ENCODE measurements at places on chromosomes 16 and 17.
A peak's percentile ranks its signal among the peaks of the same experiment; 100 is the strongest.

DNA sequence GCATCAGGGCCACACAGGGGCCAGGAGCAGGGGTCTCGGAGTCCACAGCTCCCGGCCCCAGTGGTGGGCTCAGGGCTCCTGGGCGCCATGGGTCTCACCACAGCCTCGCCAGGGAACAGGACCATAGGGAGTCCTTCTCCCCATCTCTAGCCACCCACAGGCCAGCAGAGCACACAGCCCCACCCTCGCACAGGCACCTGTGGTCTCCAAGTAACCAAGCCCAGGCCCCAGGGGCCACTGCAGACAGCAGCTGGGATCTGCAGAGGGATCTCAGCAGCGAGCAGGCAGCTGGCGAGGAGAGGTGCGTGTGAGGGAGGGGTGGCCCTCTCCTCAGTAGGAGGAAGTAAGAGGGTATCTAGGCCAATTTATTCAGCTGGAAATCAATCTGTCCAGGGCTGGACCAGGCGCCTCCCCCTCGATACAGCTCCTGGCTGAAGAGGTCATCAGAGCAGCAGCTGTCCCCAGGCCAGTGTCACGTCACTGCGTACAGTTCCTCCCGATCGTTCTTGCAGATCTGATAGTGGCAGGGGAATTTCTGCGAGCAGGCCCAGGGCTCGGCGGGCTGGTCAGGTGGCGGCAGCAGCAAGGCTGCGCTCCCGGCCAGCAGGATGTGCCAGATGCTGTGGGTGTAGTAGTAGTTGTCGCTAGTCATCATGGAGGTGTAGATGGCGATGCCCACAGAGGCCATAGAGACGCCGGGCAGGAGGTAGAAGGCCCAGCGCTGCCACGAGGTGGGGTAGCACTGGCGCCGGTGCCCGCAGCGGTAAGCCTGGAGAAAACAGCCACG lies 1.4 kb upstream of the MRPL28 start:
- no peak for DNase-seq

DNA sequence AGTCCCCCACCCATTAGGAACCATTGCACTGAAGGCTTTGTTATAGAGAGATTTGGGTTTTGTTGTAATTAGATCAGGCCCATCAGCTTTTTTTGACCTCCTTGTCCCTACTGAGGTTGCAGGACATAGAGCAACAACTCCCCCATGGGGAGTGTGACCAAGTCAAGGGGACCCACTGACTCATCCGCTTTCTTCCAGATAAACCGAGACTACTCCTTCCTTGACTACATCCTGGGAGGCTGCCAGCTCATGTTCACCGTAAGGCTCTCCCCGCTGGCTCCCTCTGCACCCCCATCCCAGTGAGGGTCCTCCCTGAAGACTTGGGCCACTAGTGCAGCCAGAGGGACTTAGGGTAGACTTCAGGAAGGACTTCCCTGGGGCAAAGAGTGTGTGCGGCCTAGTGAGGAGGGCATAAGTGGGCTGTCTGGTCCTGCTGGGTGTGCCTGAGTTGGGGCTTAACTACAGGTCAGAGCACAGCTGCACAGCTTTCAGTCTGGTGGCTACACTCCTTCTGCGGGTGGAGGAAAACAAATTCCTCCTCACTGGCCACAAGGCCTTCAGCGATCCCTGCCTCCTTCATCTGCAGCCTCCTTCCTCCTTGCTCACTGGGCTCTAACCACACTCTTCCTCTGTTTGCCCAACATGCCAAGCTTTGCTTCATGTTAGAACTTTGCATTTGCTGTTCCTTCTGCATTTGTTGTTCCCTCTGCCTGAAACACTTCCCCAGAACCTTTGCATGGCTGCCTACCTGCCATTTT lies 31.0 kb downstream of the CPNE2 start:
- DNase-seq: no peak

GRCh38 chr17:29148257-29148789 lies 31.9 kb downstream of the MYO18A start:
- DNase-seq: no peak

GRCh38 chr16:85554114-85554888 lies 58.8 kb upstream of the GSE1 start:
- DNase-seq: no peak

- no peak for DNase-seq
These were observed 130.6 kb downstream of the MGAT5B start for GRCh38 chr17:76998839-76999238.

DNA sequence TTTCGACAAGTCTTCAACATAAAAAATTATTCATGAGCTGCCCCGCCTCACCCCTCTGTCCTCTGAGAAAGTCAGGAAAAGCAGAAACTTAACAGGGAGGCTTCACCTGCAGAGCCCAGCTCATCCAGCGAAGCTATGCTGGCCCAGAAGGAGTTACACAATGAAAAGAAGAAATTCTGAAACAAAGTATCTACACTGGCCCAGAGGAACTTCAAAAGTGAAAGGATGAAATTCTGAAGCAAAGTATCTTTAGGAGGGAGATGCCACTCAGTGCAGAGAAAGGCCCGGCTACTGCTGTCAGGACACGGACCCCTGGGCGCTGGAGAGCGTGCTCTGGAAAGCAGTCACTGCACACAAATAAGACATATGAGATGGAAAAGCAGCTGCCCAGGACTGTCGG lies 1.6 kb downstream of the GALNS start:
- DNase-seq: no peak

GRCh38 chr17:614653-615546 lies 99.7 kb downstream of the VPS53 start:
- no peak for DNase-seq

GRCh38 chr17:50139950-50140885 lies 10.3 kb upstream of the SAMD14 start:
- peak; percentile 91 for DNase-seq

DNA sequence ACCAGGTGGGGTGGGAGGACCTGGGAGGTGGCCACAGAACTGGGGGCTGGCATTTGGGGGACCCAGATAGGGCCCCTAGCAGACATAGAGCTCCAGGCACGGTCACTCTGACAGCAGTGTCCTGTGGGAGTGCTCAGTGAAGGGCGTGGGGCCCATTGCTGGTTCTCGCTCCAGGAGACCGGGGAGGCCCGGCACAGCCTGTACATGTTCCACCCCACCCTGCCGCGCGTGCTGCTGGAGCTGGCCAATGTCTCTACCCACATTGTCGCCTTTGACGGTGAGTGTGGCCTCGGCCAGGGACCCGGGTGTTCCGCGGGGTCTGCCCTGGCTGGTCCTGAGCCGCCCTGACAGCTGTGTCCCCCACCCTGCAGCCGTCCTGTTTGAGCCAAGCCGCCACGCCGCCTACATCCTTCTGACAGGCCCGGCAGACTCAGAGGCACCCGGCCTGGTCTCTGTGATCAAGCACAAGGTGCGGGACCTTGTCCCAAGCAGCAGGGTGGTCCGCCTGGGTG lies 11.2 kb downstream of the RGS11 start:
- no peak for DNase-seq

DNA sequence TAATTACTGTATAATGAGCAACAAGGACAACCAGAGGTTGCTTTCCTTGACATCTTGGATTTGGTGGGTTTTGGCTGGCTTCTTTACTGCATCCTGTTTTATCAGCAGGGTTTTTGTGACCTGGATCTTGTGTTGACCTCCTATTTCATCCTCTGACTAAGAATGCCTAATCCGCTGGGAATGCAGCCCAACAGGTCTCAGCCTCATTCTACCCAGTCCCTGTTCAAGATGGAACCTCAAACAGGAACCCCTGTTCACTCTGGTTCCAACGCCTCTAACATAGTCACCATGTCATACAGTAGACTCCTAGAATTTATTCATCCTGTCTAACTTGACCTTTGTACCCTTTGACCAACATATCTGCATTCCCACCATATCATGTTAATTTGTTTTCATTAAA lies 183.8 kb upstream of the SOX9 start:
- DNase-seq: no peak

- DNase-seq: no peak
These were observed 30.4 kb upstream of the IL34 start for GRCh38 chr16:70615945-70616344.

DNA sequence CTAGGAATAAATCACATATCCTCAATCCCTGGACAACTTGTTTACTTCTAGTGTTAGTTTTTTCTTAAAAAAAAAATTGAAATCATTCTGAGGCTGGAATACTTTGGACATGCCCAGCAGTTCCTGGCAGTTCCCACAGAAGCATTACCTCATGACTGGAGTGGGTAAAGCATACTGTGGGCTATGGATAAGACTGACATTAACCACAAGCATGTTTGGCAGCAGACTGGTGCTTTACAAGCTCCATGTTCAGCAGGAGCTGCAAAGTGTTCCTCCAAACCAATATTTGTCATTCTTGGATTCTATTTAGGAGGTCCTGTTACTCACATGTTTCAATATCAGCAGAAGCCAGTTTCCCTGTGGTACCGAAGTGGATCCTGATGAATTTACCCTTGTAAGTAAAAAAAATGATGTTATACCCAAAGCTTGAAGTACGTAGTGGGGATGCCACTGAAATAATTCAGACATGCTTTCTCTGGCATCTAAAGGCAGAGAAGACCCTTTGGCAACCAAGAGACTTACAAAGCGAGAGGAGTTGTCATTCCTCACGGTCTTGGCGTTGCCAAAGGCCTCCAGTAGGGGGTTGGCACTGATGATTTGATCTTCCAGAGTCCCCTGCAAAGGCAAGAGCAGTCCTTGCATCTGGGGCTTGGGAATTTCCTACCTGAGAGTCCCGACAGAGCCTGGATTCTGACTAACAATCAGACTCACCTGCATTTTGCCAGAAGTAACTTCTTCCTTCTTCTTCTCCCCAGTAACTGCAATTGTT lies 4.9 kb downstream of the MYH1 start:
- DNase-seq: no peak

DNA sequence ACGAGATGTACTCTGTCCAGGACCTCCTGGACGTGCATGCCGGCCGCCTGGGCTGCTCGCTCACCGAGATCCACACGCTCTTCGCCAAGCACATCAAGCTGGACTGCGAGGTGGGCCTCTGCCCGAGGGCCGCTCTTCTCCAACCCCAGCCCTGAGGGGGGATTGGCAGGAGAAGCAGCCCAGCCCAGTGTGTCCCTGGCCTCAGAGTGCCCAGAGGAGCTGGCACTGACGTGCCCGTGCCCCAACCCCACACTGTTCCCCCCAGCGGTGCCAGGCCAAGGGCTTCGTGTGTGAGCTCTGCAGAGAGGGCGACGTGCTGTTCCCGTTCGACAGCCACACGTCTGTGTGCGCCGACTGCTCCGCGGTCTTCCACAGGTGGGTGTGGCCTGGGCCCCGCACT lies 15.6 kb downstream of the DEF8 start:
- no peak for DNase-seq

DNA sequence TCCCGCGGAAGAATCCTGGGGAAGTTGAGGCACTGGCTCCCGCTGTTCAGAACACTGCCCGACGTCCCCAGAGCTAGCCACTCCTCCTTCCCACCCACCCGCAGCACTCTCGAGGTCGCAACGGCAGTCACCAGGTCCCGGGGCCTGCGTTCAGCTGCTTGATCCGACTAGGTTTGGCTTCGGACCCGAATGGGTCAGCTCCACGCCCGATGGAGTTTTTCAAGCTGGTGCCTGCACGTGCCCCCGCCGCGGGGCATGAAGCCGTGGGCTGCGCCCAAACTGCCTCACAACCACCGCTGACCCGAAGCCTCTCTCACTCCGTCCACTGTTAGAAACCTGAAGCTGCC lies 12.4 kb upstream of the ODF4 start:
- DNase-seq: no peak

DNA sequence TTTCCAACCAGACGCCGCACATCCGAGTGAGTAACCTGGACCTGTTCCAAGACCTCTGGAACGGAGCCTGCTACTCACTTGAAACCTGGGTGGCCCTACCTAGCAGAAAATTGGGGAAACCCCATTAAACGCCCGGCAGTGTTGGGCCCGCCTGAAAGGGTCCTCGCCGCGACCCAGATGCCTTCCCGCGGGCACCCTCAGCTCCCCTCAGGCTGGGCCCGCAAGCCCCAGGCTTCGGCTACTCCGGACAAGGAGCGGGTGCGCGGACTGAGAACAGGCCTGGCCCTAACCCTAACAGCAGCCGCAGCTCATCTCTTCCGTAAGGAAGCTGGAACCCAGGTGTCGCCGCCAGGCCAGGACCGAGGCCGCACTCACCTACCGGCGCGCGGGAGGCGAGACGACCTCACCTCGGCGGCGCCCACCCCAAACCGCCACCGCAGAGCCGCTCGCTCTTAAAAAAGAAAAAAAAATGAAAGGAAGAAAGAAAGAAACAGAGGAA lies 344 bp downstream of the PSME3IP1 start:
- peak; percentile 50 for DNase-seq

DNA sequence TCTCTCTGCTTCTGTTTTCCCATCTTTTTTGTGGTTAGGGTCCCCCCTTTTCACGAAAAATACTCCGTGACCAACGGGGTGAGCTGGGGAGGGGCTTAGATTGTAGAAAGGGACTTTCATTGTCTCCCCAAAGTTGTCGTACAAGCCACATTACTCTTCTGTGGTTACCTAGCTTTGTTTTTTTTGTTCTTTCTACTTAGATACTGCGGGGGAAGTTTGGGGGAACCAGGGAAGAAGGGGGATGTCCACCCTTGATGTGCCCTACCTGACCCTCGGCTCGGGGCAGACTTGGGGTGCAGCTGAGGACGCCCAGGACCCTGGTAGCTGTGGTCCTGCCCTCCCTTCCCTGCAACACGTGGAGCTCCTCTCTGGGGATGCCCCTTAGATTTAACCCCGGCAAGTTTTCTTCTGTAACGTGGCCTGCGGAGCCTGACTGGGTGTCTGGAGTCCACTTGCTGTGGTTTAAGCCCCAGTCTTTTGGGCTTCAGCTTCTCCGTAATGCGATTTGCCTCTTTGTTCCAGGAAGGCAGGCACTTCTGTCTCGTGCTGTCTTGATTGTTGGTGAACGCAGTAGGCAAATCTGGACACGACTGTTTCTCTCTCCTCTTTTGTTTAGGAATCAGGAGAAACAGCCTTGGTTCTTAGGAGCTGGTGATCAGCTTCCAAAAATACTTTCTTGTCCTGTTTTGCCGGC lies 892 bp downstream of the ABCC1 start:
- DNase-seq: peak; percentile 53

DNA sequence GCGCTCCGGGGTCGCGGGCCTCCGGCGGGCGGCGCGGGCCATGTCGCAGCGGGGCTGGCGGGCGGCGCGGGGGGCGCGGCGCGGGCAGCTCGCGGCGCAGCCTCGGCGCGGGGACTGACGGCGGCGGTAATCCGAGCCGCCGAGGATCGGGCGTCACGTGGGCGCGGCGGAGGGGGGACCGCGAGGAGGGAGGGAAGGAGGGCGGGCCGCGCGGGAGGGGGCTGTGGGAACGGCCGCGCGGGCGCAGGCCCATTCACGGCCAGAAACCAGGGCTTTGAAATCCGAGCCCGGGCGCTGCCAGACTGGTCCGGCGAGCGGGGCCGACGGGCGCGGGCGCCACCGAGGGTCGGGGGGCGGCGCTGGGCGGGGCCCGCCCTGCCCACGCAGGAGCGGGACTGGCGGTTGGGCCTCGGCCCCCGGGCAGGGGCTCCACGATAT lies at the start of gene MTSS2:
Gene MTSS2, minus strand, starts transcription at position 116 of the 438 bp plus-strand sequence. CDS start 262 bp downstream, outside the sequence.
- DNase-seq: peak; percentile 96

GRCh38 chr17:4173781-4174180 lies 30.8 kb downstream of the CYB5D2 start:
- DNase-seq: no peak

GRCh38 chr17:66578781-66579489 lies 256.0 kb upstream of the CACNG5 start:
- DNase-seq: no peak

GRCh38 chr16:55908641-55909040 lies 33.5 kb upstream of the CES5A start:
- DNase-seq: no peak
